Naive thymus-derived CD4-positive, alpha-beta T cell (primary cell): ENCODE measurements at places on chromosomes 6 and 20. TPM values are rescaled to one million over a fixed set of nuclear protein-coding genes. Genes with fewer than 3 reads are reported as not detected.
A peak's percentile ranks its signal among the peaks of the same experiment; 100 is the strongest.

DNA sequence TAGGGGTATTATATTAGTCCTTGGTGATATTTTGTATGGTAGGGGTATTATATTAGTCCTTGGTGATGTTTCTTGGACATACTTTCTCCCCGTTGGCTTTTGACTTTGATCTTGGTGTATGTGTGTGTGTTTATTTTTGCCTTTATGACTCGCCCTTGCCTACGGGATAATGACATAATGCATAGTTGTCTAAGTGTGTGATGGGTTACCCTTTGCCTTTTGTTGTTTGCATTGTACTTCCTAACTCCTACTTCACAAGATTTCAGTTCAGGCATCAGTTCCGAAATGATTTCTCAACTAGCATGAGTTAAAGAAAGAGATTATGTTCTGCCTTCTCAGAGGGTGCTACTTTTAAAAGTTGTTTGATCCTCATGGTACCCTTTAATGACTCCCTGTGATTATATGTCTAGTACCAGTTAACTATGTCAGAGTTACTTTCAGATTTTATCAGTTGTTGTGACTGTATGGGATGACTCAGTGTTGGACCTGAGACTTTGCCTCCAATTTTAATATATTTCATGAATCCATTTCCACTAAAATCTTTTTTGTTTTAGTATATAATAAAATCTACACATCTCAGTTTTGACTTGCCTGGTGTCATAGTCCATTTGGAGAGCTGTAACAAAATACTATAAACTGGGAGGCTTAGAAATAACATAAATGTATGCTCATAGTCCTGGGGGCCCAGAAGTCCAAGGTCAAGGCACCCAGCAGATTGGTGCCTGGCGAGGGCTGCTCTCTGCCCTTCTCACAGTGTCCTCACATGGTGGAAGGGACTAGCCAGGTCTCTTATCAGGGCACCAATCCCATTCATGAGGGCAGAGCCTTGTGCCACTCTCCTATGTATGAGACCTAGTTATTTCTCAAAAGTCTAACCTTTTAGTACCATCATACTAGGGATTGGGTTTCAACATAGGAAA is 34.1 kb downstream of the CDYL start:
- H3K4me1 ChIP-seq = no peaks in the 10 kb centered on the region
- H3K4me3 ChIP-seq = no peak overlapping the region
- H3K27ac ChIP-seq = no peak overlapping the region
- no peaks in the 10 kb centered on the region for H3K36me3 ChIP-seq
- no peaks in the 10 kb centered on the region for H3K27me3 ChIP-seq

- peaks cover 25% of the 10 kb centered on the region for H3K4me1 ChIP-seq
- H3K36me3 ChIP-seq = no peaks in the 10 kb centered on the region
- H3K4me3 ChIP-seq = no peak overlapping the region
- no peak overlapping the region for H3K27ac ChIP-seq
Observed at GRCh38 chr6:137265561-137266308, 46.5 kb upstream of the IFNGR1 start.

GRCh38 chr6:26531897-26532296 is 6.3 kb upstream of the HMGN4 start:
- H3K27ac ChIP-seq = peak overlapping the region; percentile 72
- H3K4me3 ChIP-seq = no peak overlapping the region
- no peak for DNase-seq
- H3K27me3 ChIP-seq = no peaks in the 10 kb centered on the region

GRCh38 chr20:32672394-32672981 is 1.3 kb downstream of the C20orf203 start:
- H3K4me1 ChIP-seq = peaks cover 14% of the 10 kb centered on the region
- H3K36me3 ChIP-seq = no peaks in the 10 kb centered on the region
- no peak overlapping the region for H3K4me3 ChIP-seq
- H3K27me3 ChIP-seq = no peaks in the 10 kb centered on the region

LKAAEAR1 gene
- not detected for total RNA-seq

ULBP1 gene
- not detected for total RNA-seq

CPXM1 gene
- 0.19 TPM for total RNA-seq
